ENCODE measurements at places on chromosomes 16 and 17. TPM values are rescaled to one million over a fixed set of nuclear protein-coding genes. Genes with fewer than 3 reads are reported as not detected.

The ITGA2B gene
- 5.9 TPM for total RNA-seq

The KRT39 gene
- total RNA-seq: not detected

The LHX1 gene
- total RNA-seq: not detected

The PIMREG gene
- total RNA-seq: 15.8 TPM

The TMC5 gene
- total RNA-seq: 2.3 TPM

The HAP1 gene
- total RNA-seq: 3.2 TPM

The CAPN15 gene
- total RNA-seq: 85.3 TPM

The ZNF423 gene
- 0.20 TPM for total RNA-seq

DNA sequence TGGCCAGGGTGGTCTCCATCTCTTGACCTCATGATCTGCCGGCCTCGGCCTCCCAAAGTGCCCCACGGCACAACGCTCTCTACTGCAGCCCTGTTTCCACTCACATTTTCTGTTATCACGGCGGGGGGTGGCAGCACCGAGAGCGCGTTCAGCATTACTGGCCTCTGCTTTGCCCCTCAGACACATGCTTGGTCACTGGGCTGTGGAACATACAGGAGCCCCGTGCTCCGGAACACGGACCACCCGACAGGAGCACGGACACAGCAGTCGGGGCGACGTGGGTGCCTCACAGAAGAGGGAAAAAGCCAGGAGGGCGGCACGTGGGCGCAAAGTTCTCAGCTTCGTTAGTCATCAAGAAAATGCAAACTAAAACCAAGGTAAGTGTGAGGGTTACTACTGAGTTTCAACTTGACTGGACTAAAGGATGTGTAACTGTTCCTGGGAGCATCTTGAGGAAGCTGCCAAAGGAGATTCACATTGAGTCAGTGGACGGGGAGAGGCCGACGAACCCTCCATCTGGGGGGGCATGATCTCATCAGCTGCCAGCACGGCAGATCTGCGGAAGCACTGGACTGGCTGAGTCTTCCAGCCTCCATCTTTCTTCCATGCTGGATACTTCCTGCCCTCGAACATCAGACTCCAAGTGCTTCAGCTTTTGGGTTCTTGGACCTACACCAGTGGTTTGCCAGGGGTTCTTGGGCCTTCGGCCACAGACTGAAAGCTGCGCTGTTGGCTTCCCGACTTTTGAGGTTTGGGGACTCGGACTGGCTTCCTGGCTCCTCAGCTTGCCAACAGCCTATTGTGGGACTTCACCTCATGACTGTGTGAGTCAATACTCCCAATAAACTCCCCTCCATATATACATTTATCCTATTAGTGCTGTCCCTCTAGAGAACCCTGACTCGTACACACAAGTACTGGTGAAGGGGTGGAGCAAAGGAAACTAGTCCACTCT lies 106.8 kb downstream of the ZNF778 start:
- DNase-seq: no peak

GRCh38 chr17:44376124-44376523 lies 12.5 kb upstream of the FAM171A2 start:
- peak; percentile 39 for DNase-seq

DNA sequence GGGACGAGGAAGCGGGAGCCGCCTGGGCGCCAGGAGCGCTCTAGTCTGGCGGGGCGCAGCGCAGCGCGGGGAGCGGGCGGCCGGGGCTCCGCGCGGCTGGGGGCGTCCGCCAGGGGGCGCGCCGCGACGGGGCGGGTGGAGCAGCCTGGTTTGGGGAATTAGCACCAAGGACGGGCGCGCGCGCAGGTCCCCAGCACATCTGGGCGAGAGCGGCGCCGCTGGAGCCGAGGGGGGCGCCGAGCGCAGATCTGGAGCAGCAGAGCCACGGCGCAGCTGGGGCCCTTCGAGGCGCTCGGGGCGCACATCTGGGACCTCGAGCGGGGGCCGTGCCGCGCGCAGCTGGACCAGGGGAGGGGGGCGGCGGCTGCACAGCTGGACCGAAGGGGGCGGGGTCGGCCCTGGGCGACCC lies at the start of gene NXPH3:
Gene NXPH3, plus strand, starts transcription at position 193 of the 409 bp plus-strand sequence. CDS start 349 bp downstream, outside the sequence.
- peak; percentile 89 for DNase-seq

- no peak for DNase-seq
These were observed 23.3 kb downstream of the ZC3H18 start for GRCh38 chr16:88593489-88593888.

- no peak for DNase-seq
These were observed 23.0 kb downstream of the SUPT6H start for GRCh38 chr17:28684963-28685362.

DNA sequence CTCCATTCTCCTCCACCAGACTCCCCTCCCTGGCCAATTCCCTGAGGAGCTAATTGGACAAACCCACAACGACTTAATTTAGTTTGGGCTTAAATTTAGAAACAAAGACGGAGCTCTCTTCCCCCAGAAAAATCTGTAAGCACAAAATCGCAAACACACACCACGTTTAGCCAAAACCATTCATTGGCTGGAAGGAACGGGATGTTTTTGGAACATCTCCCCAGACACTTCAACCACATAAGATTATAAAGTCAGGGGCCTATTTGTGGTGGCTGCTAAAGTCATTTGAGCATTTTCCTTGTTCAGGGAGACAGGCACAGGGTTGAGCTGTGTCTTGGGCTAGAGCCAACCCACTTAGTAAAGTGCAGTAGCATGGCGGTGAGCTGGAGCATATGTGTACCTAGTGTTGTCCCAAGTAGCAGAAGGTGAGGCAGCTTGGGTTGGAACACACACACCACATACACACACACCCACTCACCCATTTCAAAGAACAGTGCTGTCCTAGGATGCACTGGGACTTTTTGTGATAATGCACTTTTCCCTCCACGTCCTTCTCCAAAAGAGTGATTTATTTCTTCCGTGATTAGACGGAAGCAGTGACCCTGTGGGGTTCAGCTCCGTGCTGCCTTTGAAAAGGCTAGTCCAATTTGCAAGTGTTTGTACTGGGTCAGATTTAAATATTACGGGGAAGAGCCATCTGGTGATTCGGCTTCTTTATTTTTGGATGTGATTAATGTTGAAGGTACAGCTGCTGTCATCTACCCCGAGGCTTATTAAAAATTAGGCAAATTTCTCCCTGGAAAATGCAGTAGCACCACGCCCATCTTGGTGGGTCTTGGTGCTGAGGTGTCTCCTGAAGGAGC lies 32.2 kb downstream of the ELAC2 start:
- no peak for DNase-seq

GRCh38 chr16:1089439-1089821 lies 6.6 kb downstream of the C1QTNF8 start:
- DNase-seq: no peak

DNA sequence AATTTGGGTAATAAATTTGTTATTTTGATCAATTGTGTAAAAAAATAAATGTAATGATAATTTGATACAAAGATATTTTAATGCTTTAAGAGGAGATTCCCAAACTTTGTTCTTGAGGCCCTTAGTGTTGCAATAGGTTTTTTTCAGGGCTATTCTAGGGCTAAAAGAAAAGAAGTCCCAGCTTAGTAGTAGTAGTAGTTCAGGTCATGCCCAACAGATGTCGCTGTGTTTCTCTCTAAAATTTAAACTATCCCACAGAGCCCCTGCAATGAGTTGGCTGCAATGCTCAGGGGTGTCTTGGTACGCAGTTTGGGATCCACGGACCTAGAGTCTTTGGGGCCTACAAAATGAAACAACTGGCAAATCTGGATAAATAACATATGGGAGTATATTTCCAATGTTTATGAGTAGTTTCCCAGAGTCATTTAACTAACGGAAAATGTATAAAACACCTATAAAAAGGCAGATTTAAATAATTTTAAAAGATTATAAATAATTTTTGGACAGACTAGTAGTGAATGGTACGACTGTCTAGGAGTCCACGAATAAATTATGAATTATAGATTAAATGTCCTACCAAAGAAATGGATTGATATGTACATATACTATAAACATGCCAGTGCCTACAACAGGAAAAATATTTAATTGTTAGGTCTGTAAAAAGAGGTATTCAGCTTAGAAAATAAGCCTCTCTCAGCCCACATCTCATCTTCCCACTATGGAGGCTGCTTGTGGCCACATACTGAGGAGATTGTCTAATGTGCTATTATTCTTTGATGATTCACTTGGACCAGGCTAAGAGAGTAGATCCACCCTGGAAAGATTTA lies 228.5 kb upstream of the PMFBP1 start:
- peak; percentile 65 for DNase-seq

DNA sequence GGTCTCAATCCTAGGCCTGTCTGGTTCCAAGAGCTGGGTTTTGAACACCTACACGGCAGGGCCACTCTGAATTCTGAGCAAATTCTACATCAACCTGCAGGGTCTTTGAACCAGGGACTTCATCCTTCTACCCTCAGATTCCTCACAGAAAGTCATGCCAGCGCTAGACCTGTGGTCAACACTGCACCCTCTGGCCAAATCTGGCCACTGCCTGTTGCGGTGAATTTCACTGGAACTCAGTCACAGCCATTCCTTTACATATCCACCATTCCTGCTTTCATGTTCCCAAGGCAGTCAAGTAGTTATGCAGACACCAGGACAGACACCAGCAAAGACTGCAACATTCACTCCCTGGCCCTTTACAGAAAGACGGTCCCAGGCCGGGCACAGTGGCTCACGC lies 144.6 kb downstream of the C16orf95 start:
- no peak for DNase-seq

GRCh38 chr16:87610026-87610425 lies 7.7 kb downstream of the JPH3 start:
- no peak for DNase-seq

Data from Caco-2 (cell line).